Stimulated activated CD4-positive, alpha-beta T cell treated with anti-CD3 and anti-CD28 coated beads, Interleukin-2, amount 100 ng/mL, for 4 hours (primary cell): ENCODE measurements at places on chromosomes 4 and X.

- DNase-seq: no peak
Observed at GRCh38 chrX:40434947-40435346, 145.8 kb upstream of the ATP6AP2 start.

GRCh38 chr4:5843573-5844530 lies 49.0 kb downstream of the CRMP1 start:
- no peak for DNase-seq

- DNase-seq: no peak
Observed at GRCh38 chrX:26286836-26287235, 70.9 kb downstream of the MAGEB5 start.

GRCh38 chrX:77436271-77436670 lies 10.9 kb upstream of the FGF16 start:
- DNase-seq: no peak
